ENCODE measurements at places on chromosomes 16 and 17.

GRCh38 chr16:57469046-57469445, 6.6 kb downstream of the POLR2C start:
- DNase-seq: no peak

GRCh38 chr16:85757341-85757822, 6.5 kb upstream of the C16orf74 start:
- DNase-seq: no peak

DNA sequence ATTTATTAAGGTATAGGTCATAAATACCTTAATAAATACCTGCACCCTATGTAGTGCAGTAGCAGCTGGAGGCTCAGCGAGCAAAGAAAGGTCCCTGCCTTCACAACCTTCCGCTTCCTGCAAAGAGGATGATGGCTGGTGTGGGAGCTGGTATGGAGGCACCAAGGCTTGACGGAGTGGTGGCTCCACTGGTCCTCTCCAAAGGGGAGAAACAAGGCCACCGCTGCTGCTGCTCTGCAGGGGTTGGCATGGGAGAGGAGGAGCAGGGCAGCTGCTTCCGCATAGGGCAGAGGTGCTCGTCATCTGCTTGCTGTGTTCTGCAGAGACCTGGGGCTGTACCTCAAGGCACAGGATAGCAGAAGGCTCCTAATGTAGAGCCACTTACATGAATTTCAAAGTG, 52.8 kb downstream of the NDEL1 start:
- no peak for DNase-seq

DNA sequence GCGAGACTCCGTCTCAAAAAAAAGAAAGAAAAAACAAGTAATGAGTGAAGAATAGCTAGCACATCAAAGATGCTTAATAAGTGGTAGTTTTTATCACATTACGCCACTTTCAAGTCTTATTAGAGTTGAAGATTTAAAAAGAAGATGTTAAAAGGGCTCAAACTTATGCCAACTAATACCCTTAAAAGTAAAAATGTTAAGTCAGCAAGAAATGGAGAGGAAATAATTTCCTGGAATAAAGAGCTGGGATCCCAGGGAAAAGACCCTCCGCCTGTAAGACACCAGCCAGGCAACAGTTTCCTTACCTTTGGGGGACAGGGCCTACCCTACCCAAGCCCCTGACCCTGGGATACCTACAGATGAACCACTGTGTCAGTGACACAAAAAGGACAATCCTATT, 3.6 kb downstream of the XPO6 start:
- no peak for DNase-seq
